ENCODE measurements at places on chromosomes 16 and 17.

DNA sequence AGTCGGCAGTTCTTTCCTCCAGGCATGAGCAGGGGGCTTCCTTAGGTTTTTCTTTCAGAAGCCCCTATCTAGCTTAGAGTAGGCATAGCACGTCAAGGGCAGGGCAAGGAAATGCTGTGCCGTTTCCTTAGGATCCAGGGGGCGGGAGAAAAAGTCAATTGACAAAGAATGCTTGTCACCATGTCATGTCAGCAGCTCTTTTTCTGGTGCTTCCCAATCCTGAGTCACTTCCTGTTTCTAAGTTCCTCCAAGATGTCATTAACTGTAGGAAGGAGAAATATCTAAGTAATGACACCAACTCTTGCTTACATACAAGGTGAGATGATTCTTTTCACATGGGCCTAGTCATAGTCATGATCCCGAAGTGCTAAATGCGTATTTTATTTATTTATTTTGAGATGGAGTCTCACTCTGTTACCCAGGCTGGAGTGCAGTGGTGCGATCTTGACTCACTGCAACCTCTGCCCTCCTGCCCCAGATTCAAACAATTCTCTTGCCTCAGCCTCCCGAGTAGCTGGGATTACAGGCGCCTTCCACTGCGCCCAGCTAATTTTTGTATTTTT lies 35.2 kb downstream of the GJC1 start:
- DNase-seq = no peak

DNA sequence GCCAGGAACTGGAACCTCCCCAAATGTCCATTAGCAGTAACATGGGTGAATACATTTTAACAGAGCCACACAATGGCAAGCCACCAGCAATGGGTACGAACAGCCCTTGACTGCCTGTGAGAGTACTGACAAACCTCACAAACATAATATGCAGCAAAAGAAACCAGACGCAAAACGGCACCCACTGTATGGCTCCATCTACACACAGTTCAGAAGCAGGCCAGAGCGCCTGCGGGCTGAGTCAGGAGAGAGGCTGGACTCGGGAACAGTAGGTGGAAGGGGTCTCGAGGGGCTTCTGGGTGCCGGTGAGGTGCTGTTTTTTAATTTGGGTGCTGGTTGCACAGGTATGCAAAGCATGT lies 77.4 kb upstream of the TOB1 start:
- no peak for DNase-seq

DNA sequence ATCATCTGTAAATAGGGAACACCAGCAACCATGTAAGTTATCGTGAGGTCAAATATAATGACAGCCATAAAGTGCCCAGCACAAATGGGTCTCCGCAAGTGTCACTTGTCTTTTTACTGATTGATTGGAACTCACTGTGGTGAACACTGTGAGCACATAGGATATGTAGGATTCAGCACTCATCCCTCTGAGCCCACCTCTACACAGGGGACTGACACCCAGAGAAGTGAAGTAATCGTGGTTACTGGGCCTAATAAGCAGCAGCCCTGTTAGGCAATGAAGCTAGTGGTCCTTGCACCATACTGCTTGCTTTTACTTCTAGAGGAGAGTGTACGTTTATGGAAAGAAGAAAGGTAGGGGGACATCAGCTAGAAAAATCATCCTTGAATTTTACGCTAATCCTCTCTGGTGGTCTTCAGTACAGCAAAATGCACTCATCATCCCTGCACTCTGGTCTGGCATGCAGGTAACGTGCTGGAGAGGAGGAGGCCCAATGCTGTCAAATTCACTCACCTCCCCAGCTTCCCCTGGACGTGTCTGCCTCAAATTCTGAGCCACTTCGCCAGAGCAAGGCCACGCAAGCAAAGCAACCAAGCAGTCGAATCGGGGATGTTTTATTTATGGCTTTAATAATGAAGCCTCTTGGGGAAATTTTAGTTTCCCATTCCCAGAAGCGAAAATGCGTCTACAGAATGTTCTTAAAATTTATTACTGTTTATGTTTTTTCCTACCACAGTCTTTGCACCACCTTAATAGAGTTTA lies 74.7 kb downstream of the YPEL2 start:
- DNase-seq = peak; percentile 39

DNA sequence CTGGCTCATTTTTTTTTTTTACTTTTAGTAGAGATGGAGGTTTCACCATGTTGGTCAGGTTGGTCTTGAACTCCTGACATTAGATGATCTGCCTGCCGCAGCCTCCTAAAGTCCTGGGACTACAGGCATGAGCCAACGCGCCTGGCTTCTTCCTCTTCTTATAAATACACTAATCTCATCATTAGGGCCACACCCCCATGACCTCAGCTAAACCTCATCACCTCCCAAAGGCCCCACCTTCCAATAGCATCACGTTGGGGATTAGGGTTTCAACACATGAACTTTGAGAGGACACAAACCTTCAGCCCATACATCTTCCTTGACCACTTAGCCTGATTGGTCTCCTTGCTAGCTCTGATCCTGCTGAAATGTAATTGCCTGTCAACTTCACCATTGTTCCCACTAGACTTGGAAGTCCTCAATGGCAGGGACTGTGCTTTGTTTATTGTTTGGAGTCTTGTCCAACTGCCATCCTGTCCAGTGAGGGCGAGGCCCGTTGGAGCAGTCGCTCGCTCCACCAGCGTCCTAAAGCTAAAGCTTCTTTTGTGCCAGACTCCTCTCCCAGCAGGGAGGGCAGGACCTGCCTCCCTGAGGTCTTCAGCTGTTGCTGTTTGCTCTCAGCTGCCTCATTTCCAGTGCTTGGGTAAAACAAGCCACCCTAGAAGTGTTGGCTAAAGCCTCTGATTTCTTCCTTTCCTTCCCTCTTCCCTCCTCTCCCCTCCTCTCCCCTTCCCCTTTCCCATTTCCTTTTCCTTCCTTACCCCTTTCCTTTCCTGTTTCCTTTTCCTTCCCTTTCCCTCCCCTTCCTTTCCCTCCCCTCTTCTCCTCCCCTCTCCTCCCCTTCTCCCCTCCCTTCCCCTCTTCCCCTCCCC lies 85.3 kb downstream of the HAPSTR1 start:
- DNase-seq = peak; percentile 82

Measured in eye (tissue), 1 donor.